ENCODE measurements at places on chromosomes 16 and 17.

- no peak for DNase-seq
Observed at GRCh38 chr16:4942481-4942880, 5.5 kb upstream of the PPL start.

DNA sequence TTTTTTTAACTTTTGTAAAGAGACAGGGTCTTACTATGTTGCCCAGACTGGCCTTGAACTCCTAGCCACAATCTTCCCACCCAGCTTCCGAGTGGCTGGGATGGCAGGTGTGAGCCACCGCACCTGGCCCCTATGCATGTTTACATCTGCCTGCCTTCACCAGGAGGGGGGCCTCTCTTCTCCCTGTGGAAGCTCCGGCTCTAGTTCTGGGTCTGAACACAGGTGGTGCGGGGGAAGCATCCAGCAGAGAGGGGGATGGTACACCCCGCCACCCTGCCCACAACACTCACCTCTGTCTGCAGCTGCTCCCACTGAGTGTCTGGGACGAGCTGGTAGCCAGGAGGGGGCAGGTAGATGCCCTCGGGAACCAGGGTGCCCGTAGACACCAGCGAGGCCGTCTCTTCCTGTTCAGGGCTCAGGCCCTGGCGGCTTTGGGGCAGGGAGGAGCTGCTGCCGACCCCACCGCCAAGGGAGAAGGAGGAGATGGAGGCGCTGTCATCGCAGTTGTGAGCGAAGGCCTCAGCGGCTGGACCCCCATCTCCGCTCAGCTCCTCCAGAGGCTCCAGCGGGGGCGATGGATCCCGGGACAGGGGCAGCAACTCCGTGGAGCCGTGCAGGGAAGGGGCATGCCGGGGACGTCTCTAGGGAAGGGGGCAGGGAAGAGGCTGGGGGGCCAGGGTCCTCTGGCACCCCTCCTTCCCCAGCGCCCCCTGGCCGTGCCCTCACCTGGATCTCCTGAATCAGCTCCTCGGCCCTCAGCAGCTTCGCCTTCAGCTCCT, 10.9 kb downstream of the RABEP2 start:
- no peak for DNase-seq

DNA sequence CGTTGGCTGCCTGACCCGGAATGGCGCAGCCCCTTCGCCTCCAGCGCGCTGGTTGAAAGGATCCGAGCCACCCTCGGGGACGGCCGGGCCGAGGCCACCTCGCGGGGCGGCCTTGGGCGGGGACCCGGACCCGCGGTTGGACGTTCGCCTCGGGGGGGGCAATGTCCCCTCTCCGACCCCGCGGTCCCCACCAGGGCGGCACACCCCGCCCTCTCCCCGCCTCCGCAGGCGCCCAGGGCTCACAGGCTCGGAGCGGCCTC, 1.0 kb upstream of the SOX8 start:
- DNase-seq = no peak

DNA sequence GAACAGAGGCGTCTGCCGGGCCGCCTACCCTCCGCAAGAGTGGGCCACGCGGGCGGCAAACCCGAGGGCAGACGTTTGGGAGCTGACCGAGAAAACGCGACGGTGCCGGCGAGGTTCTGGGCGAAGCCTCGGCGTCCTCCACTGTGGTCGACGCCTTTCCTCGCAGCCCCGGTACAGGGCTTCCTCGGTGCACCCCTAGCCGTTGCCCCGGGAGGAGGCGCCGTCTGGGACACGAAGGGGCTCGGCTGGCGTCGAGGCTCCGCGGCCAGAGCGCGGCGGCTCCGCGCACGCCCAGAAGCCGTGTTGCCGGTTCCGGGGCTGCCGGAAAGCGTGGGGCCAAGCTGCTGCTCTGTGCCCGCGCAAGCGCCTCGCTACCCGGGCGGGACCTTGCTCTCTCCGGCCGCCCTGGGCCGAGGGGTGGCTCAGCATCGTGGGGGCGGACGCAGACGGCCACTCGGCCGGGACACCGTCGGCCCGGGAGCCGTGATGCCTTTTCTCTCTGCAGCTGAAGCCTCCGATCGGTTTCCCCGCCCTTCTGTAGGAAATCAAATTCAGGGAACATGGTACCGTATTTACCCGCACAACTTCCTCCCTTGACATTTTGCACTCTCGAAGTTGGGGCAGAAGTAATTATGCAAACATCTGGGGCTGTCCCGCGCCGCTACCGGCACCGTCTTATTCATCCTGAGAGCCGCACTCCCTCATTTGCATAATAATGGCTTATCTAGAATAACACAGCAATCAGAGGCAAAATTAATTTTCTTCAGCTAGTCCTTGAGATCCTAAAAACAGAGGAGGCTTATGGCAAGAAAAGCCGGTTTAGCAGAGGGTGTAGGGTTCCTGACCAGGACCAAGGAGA, 7.3 kb upstream of the CBX8 start:
- no peak for DNase-seq

GRCh38 chr17:49992933-49993422, 2.0 kb downstream of the DLX3 start:
- no peak for DNase-seq

DNA sequence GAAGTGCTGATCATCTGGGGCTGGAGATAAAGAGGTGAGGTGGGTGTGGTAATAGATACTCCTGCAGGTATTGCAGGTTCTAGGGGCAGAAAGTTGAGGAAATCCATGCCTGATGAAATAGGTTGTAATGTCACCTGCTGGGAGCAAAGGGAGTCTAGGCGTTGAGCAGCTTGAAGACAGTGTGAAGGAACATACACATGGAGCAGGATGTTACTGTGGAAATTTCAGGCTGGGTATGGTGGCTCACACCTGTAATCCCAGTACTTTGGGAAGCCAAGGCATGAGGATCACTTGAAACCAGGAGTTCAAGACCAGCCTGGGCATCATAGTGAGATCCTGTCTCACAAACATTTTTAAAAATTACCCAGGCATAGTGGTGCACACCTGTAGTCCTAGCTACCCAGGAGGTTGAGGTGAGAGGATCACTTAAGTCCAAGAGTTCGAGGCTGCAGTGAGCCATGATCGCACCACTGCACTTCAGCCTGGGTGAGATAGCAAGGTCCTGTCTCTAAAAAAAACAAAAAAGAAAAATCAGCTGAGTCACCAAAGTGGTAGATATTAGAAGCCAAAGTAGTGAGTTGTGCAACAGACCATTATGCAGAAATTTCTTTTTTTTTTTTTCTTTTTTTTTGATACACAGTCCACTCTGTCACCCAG, 9.1 kb upstream of the CRYBA1 start:
- peak; percentile 72 for DNase-seq

DNA sequence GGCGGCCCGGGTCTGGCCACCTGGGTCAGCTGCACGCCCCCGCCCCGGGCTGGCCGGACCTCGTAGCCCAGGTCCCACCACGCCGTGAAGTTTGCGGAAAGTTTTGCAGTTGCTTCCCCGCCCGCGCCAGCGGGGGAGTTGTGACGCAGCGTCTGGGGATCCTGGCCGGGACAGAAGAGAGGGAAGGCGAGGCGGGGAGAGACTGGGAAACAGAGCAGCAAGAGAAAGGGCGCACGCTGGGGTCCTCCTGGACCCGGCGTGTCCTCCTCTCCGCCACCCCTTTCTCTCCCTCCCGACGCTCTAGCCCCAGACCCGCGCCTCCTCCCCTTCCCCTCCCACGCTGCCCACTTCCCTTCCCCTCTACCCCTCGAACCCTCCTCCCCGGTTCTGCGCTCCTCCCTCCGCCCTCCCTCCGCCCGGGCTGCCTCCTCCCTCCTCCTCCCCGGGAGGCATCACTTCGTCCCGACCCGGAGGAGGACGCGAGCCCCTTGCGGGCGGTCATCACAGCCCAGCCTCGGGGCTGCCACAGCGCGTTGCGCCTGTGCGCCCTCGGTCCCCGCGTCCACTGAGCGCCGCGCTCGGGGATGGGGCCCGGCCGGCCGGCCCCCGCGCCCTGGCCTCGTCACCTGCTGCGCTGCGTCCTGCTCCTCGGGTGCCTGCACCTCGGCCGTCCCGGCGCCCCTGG, at the start of gene MRC2:
TSS of gene MRC2 (plus strand) at position 452 of the 685 bp plus-strand sequence. CDS start at position 585, 133 bp downstream.
- DNase-seq = peak; percentile 86

DNA sequence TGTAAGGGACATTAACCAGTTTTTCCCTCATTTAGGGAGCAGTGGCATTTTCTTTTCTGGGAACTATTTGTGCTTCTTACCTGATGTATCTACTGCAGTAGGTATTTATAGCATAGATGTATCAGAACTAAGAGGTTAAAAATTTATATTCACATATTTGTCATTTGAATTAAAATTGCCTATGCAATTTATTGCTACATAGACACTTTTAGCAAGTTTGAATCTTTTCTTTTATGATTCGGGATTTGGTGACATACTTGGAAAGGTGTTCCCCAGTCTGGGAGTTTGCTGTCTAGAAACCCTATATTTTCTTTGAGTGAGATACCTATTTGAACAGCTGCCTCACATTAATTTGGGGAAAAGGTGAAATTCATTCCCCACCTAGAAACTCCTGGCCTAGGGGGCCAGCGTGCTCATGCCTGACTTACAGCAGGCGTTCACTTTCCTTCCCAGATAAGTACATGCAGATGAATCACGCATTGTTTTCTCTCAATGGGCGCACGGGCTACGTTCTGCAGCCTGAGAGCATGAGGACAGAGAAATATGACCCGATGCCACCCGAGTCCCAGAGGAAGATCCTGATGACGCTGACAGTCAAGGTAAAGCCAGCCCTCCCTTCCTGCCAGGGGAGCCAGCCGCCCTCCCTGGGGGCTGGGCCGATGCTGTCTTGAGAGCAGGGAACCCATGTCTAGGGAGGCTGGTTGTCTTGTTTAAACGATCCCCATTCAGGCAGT, 73.8 kb downstream of the SDR42E1 start:
- DNase-seq = peak; percentile 18

DNA sequence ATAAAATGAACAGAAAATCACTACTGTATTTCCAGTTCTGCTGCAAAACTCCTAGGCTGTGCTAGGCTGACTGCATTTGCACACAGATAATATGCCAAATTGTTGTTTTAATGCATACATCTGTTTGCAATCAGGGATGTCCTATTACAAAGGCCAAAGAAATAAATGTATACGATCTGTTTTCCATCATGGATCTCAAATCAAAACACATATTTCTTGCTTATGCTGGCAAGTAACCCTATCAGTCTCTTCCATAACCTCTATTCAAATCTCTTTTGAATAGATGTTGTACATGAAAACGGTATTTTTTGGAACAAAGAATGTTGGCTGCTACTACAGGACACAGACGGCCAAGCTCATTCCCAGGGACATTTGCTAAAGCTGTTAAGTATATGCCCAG, 56.6 kb downstream of the DUSP14 start:
- DNase-seq = peak; percentile 24

GRCh38 chr16:55811811-55812210, 21.1 kb downstream of the CES1 start:
- DNase-seq = no peak
